Activated CD4-positive, alpha-beta T cell treated with anti-CD3 and anti-CD28 coated beads, Interleukin-2, amount 50 U/mL, for 48 hours (primary cell): ENCODE measurements at places on chromosomes 4 and X.

- DNase-seq = no peak
Measured at GRCh38 chr4:114642173-114642780, 43.7 kb downstream of the UGT8 start.

DNA sequence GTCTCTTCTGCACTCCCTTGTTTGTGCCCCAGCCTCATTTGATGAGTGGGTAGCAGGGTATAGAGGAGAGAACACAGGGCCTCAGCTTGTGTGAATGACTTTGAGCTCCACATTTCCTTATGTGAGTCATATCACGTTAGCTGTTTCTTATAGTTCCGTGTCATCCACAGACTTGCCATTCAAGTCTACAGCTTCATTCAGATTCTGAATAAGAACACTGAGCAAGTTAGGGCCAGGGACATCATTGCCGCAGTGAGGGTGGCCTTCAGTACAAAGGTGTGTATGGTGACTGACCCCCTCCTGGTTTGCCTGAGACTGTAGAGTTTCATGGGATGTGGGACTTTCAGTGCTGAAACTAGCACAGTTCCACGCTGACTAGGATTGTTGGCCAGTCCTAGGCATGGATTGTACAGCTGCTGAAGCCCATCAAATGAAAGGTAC is 23.6 kb downstream of the KLF3 start:
- peak; percentile 30 for DNase-seq

GRCh38 chr4:76620723-76621468 is 185.9 kb downstream of the SHROOM3 start:
- no peak for DNase-seq

GRCh38 chr4:72410158-72410557 is 158.9 kb downstream of the ADAMTS3 start:
- DNase-seq = no peak

DNA sequence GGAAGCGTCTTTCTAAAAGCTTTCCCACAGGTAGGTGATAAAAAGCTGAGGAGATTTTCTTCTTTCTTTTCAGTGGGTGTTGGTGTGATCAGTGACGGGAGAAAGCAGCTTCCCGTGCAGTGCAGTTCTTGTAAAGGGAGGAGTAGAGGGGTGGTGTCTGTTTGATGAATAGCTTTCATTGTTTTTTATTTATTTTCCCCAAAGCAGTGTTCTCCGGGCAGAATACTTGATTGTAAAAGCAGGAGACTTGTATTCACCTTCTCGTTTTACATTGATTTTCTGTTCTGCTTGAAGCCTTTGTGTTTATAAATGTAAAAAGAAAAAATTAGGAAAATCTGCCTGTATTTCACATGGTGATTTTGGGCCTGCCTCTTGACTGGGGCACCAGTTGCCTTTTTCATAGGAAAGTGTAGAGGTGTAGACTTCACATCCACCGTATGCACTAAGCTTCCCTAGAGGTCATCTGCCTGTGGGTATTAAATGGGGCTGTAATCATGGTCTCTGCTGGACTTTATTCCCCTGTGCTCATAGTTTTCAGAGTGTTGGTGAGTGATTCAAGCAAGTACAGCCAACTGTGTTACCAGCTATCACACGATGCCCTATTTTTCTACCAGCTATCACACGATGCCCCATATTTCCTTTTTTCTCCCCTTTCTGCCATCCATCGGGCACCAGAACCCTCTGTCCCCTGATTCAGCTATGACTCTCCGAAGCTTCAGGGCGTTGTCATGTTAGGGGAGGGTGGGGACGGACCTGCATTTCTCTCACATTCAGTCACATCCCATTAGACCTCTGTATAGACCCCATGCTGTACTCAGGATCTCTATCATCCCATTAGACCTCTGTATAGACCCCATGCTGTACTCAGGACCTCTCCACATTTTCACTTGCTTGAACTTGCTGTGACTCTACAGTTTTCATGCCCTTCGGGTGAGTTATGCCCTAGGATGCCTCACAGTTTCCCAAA is 526.5 kb downstream of the TRIML1 start:
- DNase-seq = no peak

- DNase-seq = no peak
Measured at GRCh38 chrX:109372716-109373115, 109.2 kb downstream of the GUCY2F start.

DNA sequence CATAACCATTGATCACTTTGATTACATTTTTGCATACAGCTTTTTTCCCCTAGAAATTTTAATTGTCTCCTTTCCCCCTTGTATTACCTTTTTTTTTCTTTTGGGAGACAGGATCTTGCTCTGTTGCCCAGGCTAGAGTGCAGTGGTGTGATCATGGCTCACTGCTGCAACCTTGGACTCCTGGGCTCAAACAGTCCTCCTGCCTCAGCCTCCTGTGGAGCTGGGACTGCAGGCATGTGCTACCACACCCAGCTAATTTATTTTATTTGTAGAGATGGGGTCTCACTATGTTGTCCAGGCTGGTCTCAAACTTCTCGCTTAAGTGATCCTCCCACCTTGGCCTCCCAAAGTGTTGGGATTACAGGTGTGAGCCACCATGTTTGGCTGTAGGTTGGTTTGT is 47.0 kb downstream of the ZFX start:
- DNase-seq = no peak

GRCh38 chr4:178470996-178471784 is 1029.0 kb upstream of the AGA start:
- DNase-seq = no peak

GRCh38 chr4:116702949-116703348 is 382.4 kb downstream of the TRAM1L1 start:
- DNase-seq = no peak

DNA sequence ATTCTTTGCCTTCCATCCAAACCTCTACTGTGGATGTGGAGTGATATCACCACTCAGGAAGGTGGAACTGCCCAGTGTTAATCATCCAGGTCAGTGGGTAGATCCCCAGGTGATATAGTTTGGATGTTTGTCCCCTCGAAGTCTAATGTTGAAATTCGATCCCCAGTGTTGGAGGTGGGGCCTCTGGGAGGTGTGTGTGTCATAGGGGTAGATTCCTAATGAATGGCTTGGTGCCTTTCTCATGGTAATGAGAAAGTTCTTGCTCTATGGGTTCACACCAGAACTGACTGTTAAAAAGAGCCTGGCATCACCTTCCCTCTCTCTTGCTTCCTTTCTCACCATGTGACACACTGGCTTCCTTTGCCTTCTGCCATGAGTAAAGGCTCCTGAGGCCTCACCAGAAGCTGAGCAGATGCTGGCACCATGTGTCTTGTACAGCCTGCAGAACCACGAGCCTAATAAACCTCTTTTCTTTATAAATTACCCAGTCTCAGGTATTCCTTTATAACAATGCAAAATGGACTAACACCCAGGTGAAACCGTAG is 6.8 kb upstream of the SOWAHB start:
- DNase-seq = no peak

DNA sequence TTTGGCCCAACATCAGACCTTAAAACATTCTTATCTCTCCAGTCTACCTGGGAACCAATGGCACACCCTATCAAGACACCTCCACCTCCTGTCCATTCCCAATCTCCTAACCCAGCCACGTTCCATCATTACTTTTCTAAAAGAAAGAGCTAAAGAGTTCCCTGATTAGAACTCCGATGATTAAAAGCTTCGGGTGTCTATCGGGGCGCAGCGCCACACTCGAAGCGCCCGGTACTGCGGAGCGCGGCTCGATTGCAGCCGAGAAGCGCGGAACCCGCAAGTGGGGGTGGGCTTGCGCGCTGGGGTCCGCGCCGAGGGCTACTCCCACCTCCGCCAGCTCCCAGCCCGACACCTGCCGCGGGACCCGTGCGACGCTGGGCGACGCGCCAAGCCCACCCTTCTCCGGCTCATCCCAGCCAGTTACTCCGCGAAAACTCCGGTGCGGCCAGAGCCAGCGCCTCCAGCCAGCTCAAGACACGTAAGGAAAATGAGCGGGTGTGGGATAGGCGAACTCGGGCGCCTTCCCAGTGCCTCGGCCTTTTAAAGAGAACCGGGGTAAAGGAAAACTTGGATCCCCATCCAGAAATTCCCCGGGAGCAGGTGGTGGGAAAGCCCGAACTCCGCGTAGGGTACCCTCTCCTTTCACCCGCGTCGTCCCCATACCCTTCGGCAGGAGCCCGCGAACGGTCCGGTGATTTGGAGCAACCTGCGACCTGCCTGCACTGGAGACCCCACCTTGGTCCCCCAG is 593 bp downstream of the NPY1R start:
- no peak for DNase-seq

DNA sequence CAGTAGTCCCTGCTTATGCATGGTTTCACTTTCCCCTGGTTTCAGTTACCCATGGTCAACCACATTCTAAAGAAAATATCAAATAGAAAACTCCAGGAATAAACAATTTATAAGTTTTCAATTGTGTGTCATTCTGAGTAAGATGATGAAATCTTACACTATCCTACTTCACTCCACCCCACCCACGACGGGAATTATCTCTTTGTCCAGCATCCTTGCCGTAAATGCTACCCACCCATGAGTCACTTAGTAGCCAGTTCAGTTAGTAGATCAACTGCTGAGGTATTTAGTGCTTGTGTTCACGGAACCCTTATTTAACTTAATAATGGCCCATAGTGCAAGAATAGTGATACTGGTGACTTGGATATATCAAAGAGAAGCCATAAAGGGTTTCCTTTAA is 91.4 kb downstream of the KLHL13 start:
- DNase-seq = no peak

DNA sequence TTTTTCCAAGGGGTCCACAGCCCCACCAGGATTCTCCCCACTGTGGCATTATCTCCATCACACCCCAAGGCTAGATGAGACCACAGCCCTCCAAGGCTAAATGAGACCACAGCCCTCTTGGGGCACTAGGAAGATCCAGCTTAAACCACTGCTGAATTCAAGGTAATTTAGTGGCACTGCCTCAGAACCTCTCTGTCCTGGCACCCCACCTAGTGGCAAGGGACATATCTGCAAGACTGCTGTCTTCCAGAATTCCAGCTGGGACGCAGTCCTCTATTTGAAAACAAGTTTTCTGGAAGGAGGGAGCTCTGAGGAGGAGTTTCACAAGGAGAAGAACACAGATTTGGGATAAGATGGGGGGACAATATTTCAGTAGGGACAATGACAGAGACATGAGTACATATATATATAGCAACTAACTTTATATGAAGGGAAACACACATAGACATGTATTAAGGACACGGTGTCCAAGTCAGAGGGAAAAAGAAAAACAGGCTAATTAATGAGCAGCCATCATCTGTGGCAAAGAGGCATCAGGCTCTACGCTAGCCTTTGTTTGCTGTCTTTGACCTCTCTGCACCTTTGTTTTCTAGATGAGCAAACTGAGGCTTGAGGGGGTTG is 9.3 kb downstream of the CETN2 start:
- peak; percentile 13 for DNase-seq

GRCh38 chr4:8266508-8266907 is 3.0 kb upstream of the HTRA3 start:
- no peak for DNase-seq

DNA sequence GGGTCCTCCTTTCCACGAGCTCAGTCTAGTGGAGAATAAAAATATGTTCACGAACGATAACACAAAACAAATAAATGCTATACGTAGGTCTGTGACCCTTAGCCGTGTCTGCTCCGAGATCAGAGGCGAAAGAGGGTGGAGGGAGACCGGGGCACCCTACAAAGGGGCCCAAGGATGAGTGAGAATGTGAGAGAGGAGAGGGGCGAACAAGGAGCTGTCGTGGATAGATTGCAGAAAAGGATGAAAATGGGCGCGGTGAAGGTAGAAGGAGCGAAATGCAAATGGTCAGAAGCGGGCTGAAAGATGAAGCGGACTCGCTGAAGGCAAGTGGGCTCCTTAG is 6.2 kb upstream of the ZBTB33 start:
- no peak for DNase-seq

GRCh38 chr4:181193131-181193930 is 1049.9 kb upstream of the TENM3 start:
- DNase-seq = no peak

- DNase-seq = no peak
Measured at GRCh38 chr4:24265989-24266388, 318.4 kb downstream of the DHX15 start.
